A673 (cell line): ENCODE measurements at places on chromosomes 6 and 20.

DNA sequence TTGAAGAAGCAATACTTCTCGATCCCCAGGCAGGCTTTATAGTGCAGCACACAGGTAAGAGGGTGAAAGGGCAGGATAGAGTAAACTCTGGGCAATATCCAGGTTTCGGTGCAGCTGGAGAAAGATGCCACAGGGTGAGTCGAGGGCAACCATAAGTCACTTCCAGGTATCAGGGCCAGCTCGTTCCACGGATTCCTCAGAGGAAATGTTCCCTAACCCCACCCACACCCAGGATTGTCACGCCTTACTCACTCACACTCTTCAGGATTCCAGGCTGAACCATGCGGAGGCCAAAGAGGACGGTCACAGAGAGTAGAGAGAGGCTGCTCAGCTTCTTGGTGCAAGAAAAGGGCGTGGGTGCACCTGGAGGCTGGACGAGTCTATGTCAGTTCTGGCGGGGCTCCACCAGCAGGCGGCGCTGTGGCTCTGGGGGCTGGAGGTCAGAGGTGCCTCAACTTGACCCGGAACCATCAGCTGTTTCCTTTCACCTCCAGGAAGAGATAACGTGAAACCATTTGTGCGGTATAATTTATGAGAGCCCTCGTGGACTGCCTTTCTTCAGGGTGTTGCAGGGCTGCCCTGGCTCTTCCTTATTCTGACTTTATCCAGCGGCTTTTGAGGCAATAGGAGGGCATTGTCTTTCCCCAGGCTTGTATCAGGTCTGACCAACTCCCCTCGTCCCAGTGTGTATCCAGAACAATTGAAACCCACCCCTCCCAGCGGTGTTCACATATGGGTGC, 14.5 kb upstream of the WFDC12 start:
- DNase-seq, result peak; percentile 60

GRCh38 chr6:75409928-75410327, 83.7 kb downstream of the FILIP1 start:
- no peak for DNase-seq

DNA sequence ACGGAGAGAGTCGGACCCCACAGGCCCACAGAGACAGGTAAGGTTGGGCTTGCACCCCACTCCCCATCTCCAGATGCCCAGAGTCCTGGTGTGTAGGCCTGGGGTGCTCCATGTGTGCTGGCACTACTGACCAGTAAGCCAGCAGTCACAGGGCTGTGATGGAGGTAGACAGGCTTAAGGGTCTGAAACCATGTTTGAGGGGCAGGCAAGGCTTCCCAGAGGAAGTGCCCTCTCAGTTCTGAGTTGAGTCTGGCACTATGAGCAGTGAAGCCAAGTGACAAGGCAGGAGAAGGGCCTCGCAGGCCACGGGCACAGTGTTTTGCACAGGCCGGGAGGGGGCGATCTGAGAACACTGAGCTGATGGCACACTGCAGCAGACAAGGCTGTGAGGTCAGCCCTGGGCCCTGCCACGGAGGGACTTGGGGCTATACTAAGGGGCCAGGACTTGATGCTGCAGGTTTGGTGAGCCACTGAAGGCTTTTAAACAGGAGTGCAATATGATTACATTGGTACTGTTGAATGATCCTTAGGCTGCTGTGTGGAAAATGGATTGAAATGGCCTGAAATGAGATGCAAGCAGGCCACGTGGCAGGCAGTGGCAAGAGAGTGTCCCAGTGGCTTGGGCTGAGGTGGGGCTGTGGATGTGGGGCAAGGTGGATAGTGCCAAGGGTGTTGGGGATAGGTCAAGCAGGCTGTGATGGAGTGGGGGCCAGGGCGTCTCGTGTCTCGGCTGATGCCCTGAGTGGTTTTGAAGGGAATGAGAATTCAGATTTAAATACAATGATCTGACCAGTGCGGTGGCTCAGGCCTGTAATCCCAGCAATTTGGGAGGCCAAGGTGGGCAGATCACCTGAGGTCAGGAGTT, 20.3 kb downstream of the TTBK1 start:
- peak; percentile 75 for DNase-seq

- DNase-seq, result no peak
Observed at GRCh38 chr6:127015858-127016257, 102.6 kb upstream of the RSPO3 start.

DNA sequence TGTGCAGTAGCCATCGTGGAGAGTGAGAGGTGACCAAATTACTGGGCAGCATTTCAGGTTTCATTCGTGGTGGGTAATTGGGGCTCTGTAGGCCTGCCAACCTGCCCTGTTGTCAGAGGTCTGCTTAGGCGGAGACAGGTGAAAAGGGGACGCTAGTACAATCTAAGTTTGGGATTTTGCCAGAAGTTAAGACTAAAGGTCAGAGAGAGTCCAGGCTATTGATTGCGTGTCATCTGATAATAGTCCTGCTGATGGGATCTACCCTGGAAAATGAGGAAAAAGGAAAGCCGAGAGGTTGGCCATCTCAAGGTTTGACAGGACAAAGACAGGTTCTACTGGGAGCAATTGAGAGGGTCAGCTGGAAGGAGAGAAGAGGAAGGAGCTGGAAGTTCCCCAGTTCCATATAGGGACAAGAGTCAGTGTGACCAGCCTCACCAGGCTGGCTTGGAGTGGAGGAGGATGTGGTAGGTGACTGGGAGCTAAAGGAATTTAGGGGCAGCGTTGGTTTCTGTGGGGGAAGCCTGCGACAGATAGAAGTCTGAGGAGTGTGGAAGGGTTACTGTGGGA, 10.9 kb downstream of the ARFGEF2 start:
- DNase-seq, result no peak

DNA sequence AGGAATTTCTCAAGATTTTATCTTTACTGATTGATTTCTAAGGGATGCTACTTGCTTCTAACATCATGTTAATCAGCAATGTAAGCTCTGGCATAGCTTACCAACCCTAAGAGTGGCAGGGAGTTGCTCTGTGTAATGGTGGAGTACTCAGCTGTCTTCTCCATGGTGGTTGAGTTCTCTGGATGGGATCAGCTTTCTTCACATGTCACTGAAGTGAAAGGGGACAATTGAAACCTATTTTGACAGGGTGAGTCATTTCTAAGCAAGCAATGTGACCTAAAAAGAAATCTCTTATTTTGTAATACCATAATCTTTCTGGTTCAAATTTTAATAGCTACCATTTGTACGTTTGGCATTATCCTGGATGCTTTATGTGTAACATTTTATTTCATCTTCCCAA, 430.4 kb downstream of the GJA1 start:
- DNase-seq, result no peak

GRCh38 chr20:33263784-33264183, 19.2 kb upstream of the BPIFB1 start:
- no peak for DNase-seq

DNA sequence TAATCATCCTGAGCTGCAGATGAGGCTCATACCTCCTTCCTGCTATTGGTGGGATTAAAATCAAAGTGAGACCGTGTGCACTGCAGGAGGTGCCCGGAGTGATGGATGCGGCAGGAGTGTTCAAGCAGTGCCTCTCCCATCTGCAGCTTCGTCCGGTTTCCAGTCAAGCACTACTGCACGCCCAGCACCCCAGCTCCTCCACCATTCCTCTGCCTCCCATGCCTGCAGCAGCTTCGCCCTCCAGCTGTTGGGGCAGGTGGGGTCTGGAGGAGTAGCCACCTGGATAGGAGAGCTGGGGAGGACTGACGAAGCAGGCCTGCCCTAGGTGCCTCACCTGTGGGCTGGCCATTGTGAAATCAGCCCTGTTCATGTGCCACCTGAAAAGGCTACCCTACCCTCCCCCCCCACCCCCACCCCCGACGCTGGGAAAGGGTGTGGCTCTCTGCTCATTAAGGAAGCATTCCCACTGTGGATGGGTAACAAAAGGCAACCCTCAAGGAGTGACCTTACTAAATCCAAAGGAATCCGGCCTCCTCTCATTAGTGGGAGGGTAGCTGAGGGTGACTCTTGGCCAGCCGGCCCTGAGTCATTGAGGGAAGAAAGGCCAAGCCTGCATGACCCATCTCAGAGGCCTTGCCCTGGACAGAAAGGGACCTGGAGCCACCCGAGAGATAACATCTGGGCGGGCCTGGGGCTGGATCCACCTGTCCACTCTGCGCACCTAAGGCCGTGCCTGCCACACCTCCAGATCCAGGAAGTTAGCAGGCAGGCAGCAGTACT, 115.9 kb upstream of the ARMC2 start:
- DNase-seq, result no peak

DNA sequence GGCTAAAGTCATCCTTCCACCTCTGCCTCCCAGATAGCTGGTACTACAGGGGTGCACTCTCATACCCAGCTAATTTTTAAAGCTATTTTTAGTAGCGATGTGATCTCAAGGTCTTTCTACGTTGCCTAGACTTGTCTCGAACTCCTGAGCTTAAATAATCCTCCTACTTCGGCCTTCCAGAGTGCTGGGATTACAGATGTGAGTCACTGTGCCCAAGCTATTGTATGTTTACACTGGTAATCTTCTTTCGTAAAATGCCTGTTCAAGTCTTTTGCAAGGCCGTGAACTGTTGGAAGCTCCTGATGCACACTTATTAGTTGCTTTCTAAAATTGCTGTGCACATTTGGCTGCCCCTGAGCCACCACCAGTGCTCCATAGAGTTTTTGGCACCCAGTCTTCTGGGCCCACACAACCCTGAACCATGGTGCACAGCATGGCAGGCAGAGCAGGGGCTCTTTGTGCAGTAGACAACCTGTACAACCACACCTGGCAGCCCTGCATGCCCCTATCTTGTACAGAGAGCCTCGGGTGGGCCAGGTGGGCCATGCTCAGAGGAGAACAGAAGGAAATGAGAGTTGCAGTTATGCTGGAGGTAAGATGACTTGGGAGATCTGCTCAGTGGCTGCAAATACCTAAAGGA, 33.3 kb downstream of the PDRG1 start:
- DNase-seq, result no peak

GRCh38 chr6:47672816-47673215, 25.6 kb upstream of the ADGRF4 start:
- DNase-seq, result no peak

- no peak for DNase-seq
Observed at GRCh38 chr20:4617019-4617418, 104.7 kb upstream of the PRND start.

DNA sequence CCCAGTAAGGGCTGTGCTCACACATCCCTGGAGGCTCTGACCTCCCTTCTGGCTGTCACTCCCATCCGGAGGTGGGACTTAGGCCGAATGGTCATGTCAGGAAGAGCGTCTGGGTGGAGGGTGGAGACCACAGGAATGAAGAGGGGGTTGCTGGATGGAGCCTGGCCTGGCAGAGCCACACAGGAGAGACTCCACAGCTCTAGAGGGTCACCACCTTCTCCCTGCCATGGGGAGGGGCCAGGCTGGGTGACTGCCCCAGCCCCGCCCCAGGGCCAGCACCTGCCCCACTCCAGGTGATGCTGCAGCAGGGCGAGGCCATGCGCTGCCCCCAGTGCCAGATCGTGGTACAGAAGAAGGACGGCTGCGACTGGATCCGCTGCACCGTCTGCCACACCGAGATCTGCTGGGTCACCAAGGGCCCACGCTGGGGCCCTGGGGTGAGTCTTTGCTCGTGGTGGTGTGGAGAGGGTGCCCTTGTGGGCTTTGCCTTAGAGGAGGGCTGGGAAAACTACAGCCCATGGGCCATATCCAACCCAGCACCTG, 20.6 kb downstream of the RBCK1 start:
- DNase-seq, result no peak

DNA sequence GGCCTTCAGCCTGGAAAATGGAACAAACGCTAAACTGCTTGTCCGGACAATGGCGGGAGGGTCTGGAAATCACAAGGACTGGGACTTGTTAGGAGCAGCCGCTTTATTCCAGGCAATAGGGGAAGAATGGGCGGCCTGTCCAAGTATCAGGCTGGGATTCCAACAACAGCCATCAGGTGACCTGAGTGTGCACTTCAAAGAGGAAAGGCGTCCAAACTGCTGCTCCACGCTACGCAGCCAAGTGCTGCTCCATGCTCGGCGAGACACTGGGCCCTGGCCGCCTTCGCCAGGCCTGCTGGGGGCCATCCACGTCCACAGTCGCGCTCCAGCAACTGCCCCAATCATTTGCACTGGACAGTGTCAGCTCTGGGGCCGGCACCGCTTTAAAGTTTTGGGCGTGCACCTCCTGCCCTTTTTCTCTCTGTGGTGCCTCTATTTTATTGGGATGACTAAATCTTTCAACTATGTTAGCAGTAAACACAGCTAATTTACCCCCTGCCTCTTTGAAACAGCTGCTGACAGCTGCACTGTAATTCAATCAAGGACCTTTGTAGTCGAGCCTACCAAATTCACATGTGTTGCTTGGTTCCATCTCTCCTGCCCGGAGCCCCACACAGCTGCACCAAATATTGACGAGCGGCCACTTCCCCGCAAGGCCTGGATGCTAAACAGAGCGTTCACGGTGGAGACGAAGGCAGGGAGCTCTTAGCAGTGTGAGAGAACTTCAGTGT, 98.3 kb downstream of the BMP7 start:
- peak; percentile 43 for DNase-seq

DNA sequence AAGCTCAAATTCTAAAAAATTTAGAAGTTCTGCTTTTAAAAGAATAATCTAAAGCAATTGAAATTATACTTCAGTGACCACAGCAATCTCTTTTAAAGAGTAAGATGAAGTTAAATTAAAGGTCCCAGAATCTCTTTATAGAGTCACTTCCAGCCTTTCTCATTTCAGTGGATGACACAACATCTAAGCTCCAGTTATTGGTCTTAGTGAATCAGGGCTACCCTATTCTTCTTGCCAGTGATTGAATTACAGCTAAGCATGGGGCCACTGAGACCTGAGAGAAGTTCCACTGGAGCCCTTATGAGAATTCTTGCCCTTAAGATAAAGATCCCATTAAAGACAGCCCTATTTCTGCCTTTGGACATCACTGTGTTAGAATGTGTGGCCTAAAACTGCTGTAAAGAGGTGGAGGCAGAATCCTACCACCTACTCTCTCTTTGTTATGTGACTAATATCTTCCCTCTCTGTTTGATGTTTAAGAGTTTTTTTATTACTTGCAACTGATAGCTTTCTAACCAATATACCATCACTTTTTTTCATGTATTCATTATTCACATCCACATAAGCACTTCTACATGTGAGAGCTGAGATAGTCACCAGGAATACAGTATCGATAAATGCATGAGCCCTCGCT, 128.6 kb downstream of the UNC5CL start:
- no peak for DNase-seq
